Pulmonary artery endothelial cell (primary cell): ENCODE measurements at places on chromosomes 7 and 10.

DNA sequence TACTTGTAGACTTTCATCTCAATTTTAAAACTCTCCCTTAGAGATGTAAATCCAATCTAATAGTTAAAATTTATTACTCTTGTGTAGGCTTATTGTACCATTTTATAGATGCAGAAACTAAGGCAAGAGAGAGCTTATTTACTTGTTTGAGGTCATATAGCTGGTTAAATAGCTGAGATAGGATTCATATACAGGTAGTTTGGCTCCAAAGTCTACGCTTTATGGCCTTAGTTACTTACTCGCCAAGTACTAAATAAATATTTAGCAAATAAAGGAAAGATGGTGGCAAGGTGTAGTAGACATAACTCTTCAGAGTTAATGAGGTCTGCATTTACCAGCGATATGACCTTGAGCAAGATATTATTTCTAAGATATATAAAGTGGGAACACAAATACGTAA, 86.8 kb downstream of the HBP1 start:
- no peak for DNase-seq

- DNase-seq, result no peak
Measured at GRCh38 chr10:105674448-105674847, 1033.4 kb downstream of the SORCS3 start.

GRCh38 chr7:25084821-25085220, 40.2 kb downstream of the CYCS start:
- DNase-seq, result no peak

DNA sequence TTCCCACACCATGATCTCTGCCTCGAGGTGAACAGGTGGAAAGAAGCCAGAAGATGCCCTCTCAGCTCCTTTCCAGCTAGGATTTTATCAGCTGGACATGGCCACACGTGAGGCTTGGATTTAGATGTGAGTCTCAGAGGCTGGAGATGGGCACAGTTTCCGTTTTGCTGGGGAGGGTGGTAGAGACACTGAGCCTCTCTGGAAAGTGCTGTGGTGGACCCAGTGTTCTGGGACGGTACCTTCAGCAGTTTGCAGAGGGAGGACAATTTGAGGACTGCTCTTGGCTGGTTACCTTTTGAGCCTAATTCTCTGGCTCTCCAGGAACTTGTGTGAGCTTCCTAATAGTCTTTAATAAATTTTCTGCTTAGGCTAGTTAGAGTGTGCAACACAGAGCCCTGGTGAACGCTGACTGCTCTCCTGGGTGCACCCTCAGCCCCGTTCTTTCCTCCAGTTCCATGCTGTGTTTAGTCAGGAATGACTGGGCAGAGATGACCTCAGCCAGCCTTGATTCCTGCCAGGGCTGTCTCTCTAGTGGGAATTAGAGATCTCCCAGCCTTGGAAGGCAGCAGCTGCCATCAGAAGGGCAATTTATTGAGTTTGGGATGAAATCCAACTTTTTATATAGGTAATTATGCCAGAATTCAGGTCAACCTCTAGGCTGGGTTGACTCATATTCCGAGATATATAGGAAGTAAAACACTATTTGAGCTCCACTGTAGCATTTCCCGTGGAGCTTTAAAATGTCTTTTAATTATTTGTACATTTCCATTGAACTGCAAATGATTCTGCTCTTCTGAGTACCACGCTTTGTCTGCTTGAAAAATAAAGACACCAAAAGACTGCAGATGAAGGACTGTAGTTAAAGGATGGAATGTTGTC, 103.9 kb downstream of the GATA3 start:
- DNase-seq, result no peak

- DNase-seq, result no peak
Measured at GRCh38 chr7:41367967-41368882, 334.7 kb downstream of the INHBA start.

GRCh38 chr7:20329389-20330238, 1.1 kb upstream of the ITGB8 start:
- no peak for DNase-seq
